ENCODE measurements at places on chromosomes 1 and 21. TPM values are rescaled to one million over a fixed set of nuclear protein-coding genes. Genes with fewer than 3 reads are reported as not detected.

GRCh38 chr1:237931581-237931980 lies 40.9 kb upstream of the ZP4 start:
- DNase-seq: no peak

DNA sequence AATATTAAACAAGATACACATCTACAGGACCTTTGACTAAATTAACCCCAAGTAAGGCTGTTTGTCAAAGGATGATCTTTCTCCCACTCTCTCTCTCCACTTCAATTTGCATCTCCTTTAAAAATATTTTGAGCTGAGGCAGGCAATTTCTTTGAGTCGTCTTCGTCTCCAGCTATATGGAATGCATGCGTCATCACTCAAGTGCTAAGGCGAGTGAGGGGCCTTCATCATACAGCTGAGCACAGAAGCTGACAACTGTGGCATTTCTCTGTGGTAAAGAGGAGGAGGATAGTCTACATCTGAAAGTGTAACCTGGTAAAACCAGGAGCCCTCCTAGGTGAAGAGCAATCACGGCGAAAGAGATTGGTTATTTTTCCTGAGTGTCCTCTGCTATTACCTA lies 7.6 kb downstream of the EPHX4 start:
- DNase-seq: no peak

- no peak for DNase-seq
Observed at GRCh38 chr1:54053745-54054437, 483 bp downstream of the TCEANC2 start.

DNA sequence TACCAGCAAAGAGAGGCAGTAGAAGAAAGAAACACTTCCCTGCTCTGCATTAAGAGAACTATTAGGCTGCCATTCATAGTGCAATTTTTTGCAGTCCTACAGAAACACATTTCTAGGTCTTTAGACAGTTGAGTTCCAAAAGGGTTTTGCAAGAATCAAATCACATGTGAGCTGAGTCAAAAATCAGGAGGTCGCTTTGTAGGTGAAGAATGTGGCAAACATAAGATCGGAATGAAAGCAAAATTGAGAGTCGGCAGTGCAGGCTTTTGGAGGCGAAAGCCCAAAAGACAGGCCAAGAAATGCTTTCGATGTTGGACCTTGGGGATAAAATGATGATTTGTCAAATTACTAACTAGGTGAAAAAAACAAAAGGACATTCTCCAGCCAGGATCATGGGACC lies 213.5 kb upstream of the NRIP1 start:
- no peak for DNase-seq

GRCh38 chr1:44698138-44698537 lies 23.6 kb downstream of the ARMH1 start:
- no peak for DNase-seq

- DNase-seq: no peak
Observed at GRCh38 chr1:42946120-42946898, 12.4 kb downstream of the SLC2A1 start.

GRCh38 chr1:205676597-205676996 lies 3.7 kb downstream of the SLC45A3 start:
- DNase-seq: no peak

DNA sequence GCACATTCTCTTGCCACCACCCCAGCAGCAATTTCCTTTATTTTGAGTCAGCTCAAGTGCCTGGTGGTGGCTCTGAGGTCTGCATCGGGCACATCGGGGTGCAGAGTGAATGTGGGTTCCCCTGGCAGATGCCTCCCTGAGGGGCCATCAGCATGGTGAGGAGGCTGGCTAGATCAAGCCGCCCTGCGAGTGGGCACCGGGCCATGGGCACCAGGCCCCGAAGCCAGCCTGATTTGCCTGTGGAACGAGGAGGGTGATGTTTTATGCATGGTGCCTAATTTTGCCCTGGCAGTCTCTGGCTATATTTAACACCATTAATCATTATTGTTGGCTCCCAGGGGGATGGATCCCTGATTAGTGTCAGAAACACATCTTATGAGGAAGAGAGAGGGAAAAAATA lies 36.3 kb downstream of the ACTL8 start:
- no peak for DNase-seq

DONSON gene
- 76.5 TPM for total RNA-seq

DNA sequence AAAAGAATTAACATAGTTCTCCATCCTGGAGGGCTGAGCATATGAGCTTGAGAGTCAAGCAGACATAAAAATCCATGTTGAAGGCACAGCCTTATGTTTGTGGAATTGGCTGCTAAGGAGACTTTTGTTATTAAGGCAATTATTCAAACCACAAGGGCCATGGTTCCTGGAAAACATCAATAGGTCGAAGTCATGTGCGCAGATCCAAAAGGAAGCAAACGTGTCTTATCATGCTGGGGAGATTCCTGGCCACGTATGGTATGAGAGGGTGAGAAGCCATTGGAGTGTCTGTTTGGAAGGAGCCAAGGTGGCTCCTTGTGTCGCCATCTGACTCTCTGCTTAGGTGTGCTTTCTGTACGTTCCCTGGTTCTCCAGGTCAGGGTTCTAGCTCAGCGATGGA lies 61.8 kb upstream of the COA6 start:
- DNase-seq: no peak

SRP9 gene
- 630 TPM for total RNA-seq

GRCh38 chr1:101051688-101052638 lies 26.4 kb upstream of the DPH5 start:
- no peak for DNase-seq

ZNF648 gene
- total RNA-seq: 0.06 TPM
